ENCODE measurements at places on chromosomes 1 and 21.

DNA sequence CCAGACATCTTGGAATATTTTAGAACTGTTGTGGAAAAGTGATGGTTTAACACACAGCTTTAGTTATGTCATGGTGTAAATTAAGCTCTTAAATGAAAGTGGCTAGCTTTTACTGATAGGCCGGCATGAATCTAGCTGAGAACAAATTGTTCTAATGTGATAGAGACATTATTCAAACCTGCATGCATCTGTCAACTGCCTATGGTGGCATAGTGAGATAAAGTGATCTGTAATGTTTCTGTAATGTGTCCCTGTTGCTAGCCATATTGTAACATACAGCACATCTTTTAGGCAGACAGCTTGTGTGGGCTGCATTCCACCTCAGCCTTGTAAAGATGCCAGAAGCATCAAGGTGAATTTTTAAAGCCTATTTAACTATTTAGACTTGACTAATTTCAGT lies 16.0 kb downstream of the LRIG2 start:
- DNase-seq = no peak

DNA sequence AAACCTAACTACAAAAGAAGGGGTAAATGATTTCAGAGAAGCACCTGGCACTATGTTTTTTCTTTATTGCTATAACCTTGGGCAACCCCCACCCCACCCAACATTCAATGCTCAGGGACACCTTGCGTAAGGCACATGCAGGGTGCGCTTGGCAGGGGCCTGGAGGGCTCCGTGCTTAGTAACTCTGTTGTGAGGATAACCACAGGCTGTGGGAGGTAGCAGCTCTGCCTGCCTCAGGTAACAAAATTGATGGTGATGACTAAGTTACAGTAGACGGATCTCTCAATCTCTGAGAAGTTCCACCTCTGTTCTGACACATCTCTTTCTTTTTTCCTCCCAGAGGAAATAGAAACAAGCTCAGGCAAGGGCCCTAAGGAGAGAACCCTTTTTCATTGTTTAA lies 8.7 kb upstream of the CCN1 start:
- no peak for DNase-seq

DNA sequence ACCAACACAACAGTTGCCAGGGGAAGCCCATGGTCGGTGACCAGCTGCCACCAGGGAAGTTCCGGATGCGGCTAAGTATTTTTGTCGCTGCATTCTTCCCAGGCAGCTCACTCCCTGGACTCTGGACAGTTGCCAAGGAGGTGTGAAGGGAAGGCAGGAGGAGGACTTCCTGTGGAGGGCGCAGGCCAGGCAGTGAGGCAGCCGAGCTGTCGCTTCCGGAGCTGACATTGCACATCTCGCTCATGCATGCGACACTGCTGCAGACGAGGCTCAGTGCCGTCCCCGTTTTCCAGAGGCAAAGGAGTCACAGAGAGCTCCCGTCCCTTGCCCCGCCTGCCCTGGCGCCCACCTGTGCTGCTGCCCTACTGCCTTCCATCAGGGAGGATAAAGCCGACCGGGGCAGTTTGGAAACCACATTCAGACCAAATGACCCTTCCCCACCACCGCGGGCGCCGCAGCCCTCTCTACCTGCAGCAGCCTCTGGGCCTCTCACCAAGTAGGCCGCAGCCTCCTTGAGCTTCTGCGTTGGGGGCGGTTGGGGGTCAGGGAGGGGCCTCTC lies 81.4 kb downstream of the NENF start:
- DNase-seq = no peak

DNA sequence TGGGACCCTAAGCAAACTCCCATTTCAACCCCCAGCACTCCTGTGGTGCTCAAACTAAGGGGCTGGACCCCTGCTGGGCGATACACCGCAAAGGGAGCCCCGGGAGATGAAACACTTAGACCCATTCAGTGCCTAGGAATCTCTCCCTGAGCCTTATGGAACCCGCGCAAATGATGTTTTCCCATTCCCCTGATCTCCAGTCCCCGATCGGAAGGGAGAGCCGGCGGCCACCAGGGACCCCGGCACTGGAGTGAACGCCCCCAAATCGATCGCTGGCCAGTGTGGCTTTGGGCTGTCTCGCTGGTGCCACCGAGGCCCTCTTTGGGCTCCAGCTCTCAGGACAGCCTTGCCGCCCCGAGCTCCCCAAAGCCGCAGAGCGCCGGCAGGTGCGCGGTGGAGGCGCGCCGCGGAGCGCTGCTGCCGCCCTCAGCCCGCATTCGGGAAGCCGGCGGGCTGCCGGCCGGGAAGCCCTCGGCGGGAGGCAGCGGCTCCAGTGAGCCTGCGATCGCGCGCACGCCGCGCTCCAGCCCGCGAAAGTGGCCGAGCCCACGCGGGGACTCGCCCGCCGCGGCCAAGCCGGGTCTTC lies 1.1 kb downstream of the PLXNA2 start:
- DNase-seq = peak; percentile 60

DNA sequence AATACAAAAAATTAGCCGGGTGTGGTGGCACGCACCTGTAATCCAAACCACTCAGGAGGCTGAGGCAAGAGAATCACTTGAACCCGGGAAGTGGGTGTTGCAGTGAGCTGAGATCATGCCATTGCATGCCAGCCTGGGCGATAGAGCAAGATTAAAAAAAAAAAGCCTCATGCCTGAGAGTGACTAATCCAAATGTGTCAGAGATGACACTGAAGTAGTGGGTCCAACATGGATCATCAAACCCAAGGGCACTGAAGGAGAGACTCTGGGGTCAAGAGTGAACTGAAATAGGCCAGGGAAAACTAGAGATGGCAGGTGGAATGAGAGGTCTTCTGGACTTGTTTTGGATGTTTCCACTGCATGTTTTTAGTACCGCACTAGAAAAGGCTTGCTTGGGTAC lies 10.2 kb upstream of the CACHD1 start:
- DNase-seq = no peak

Measured in T47D (cell line).